ENCODE measurements at places on chromosomes 16 and 17.

DNA sequence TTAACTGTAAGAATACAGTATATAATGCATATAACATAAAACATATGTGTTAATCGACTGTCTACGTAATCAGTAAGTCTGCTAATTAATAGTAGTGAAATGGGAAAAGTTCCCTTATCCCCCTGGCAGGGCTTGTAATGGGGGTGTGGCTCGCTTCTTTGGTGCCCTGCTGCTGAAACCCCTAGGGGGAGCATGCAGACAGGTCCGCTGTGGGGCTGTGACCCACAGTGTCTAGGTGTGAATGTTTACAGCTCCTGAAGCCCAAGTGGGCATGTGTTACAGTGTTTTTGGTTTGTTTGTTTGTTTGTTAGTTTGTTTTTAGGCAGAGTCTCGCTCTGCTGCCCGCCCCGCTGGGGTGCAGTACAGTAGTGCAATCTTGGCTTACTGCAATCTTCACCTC, 495.7 kb downstream of the SHISA9 start:
- no peak for DNase-seq

DNA sequence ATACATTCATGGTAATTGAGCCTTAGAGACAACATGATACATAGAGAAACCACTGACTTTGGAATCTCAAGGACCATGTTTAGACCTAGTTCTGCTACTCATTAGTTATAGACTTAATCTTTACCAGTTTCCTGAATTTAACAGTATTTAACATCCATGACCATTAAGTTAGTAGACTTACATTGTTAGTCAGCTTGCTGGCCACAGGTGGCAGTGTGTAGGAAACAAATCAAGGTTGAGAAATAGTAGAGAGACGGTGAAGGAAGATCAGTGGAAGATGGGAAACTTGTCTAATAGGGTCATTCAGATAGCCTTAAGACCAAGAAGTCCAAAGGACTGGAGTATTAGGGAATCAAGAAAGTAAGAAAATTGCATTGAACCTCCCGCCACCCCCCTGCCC, 31.0 kb downstream of the OMG start:
- DNase-seq, result peak; percentile 34

DNA sequence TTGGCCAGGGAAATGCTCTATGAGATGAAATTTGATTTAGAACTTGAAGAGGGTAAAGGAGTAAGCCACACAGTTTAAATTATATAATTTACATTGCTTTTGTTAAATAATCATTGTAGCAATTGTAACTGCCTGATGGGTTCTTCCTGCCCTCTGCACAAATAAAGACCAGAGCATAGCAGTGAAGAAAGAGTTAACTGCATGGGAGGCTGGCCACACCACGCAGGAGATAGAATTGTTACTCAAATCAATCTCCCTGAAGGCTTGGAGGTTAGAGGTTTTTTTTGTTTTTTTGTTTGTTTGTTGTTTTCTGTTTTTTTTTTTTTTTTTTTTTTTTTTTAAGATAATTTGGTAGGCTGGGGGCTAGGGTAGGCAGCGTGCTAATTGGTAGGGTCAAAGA, 467.0 kb upstream of the GOT2 start:
- no peak for DNase-seq

GRCh38 chr17:16987830-16988601, 16.1 kb upstream of the TNFRSF13B start:
- peak; percentile 60 for DNase-seq

DNA sequence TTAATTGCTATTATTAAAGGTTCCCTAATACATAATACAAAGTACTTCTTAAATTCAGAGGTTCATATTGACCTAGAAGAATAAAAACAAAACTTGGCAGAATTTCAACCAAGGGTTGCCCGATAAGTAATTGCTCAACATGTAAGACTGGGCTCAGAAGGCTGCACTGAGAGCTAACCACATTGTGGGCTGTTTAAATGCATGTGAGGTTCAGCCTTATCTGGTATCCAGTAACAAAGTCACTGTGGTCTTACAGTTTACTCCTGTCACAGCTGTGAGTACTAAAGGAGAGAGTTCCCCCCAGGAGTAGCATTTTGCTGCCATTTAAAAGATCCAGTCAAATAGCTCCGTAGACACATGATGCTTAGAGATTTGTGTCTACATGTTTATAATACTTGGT, 1.6 kb upstream of the DHRS11 start:
- DNase-seq, result no peak

- peak; percentile 33 for DNase-seq
These were observed at the start of gene EME2 for GRCh38 chr16:1772362-1772907. EME2 (plus strand) TSS chr16:1772810; CDS start chr16:1773228, 418 bp downstream.

GRCh38 chr16:87725596-87726235, 40.1 kb downstream of the KLHDC4 start:
- no peak for DNase-seq

DNA sequence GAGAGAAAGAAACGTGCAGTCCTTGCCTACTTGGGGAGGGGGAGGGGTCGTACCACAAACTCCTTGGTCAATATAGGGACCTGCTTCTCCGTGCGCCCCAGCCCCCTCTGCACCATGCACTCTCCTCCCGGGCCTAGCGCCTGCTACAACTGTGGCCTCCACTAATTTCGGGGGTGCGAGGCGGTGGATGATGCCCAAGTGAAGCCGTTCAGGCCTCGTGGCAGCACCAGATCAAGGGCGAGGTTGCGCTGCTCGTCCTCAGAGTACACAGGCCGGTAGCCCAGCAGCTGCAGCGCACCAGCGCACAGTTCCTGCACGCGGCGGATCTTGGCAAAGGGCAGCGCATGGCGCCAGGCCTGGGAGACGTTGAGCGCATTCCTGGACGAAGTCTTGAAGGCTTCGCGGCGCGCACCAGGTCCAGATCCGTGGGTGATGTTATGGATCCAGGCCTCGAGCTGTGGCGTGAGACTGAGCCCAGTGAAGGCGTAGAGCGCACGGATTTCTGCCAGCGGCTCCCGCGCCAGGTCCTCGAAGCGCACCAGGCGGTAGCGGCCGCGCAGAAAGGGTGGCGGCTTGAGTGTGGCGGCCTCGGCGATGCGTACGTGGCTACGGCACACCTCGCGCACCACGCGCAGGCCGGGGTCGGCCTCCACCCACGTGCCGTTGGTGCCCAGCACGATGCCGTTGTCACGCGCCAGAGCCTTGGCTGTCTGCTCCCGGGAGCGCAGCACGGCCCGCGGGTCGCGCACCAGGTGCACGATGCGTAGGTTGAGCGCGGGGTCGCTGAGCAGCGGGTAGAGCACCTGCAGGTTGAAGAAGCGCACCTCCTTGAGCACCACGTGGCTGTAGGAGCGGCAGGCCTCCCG, 14.2 kb upstream of the TMEM170A start:
- DNase-seq, result no peak

DNA sequence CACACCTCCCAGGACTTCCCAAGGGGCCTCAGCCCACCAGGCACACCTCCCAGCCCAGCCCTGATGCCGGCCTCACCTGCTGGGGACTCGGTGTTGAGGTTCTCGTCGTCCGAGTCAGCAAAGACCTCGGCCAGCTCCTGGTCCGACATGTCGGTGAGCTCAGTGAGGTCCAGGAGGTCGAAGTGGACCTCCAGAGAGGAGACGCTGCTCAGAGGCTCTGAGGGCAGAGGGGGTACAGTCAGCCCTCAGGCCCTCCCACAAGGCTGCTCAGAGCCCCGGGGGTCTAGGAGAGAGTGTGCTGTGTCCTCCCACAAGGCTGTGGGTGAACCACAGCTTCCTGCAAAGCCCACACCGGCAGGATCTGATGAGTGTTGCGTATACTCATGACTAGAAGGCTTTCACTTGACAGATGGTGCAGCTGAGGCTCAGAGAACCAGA, 10.5 kb downstream of the DBNDD1 start:
- peak; percentile 61 for DNase-seq

DNA sequence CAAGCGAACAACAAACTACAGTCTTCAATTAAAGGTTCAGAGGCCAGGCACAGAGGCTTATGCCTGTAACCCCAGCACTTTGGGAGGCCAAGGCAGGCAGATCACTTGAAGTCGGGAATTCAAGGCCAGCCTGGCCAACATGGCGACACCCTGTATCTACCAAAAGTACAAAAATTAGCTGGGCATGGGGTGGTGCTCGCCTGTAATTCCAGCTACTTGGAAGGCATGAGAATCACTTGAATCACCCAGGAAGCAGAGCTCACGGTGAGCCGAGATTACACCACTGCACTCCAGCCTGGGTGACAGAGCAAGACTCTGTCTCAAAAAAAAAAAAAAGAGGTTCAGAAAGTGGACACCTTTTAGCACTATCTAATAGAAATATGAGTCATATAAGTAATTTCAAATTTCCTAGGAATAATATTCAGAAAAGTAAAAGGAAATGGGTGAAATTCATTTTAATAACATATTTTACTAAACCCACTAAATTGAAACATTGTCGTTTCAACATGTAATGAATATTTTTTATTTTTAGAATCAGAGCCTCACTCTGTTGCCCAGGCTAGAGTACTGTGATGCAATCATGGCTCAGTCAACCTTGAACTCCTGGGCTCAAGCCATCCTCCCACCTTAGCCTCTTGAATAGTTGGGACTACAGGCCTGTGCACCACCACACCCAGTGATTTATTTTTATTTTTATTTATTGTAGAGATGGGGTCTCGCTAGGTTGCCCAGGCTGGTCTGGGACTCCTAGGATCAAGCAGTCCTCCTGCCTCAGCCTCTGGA, 15.2 kb upstream of the MARCHF10 start:
- no peak for DNase-seq

DNA sequence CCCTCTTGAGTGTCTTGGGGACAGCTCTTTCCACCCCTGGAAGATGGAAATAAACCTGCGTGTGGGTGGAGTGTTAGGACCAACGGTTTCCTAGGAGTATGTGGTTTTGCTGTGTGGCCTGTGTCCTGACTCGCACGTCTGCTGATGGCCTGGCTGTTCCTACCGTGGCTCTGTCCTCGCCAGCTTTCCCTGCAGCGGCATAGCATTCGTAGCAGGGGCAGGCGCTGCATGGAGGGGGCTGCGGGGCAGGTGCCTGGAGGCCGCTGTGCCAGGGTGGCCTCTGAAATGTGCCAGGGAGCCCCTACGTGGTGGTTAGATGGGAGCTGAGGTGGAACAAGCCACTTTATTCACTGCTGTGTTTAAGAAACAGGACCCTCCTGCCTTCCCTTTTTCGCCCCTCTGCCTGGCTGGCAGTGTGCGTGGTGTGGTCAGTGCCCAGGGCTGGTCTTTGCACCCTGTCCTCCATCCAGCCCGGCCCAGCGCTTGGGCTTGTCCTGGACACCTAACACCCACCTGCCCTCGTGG, 10.6 kb downstream of the SLC16A3 start:
- DNase-seq, result no peak

GRCh38 chr16:49947907-49948678, 76.9 kb upstream of the CNEP1R1 start:
- DNase-seq, result no peak

GRCh38 chr16:20743591-20743990, 2.0 kb upstream of the THUMPD1 start:
- no peak for DNase-seq

- DNase-seq, result no peak
These were observed 165.0 kb upstream of the ELAC2 start for GRCh38 chr17:13182854-13183253.

- no peak for DNase-seq
These were observed 55.4 kb downstream of the IRX6 start for GRCh38 chr16:55379371-55379770.

DNA sequence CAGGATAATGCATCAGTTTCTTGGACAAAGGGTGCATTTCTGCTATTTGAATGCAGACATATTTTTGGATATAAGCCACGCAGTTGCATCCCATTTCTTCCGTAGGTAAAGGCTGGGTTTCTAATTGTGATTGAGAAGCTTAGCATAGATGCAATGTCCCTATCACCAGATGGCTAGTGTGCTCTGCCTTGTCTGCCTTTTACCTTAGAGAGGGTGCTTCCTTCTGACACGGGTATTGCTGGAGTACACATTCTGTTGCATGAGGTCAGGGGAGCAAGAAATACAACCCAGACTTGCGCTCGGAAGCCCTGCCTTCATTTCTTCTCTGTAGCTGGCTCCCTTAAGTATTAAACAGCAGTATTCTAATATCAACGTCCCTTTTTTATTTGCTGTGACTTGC, 337.4 kb downstream of the WWOX start:
- no peak for DNase-seq

- no peak for DNase-seq
These were observed 44.7 kb downstream of the HS3ST3A1 start for GRCh38 chr17:13557077-13557476.

DNA sequence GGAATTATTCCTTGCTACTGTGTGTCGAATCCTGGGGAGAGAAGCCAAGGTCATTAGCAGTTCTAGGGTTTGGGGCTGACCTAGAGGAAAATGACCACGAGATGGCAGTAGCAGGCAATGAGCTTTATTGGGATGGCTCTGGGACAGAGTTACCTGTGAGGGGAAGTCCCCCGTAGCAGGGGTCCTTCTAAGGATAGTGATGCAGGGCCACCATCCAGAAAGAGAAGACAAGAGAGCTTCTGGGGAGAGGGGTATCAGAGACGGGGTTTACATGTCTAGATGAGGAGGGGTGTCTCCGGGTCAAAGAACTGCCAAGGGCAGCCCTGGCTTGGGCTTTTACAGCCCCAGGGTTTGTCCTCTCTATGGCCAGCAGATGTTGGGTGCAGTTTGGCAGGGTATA, 6.4 kb upstream of the GGT6 start:
- DNase-seq, result peak; percentile 43

- no peak for DNase-seq
These were observed 37.4 kb downstream of the TK2 start for GRCh38 chr16:66512272-66513110.

- no peak for DNase-seq
These were observed 27.4 kb upstream of the NAGLU start for GRCh38 chr17:42508426-42509165.

- DNase-seq, result no peak
These were observed 270.9 kb upstream of the FOXF1 start for GRCh38 chr16:86239381-86239780.

DNA sequence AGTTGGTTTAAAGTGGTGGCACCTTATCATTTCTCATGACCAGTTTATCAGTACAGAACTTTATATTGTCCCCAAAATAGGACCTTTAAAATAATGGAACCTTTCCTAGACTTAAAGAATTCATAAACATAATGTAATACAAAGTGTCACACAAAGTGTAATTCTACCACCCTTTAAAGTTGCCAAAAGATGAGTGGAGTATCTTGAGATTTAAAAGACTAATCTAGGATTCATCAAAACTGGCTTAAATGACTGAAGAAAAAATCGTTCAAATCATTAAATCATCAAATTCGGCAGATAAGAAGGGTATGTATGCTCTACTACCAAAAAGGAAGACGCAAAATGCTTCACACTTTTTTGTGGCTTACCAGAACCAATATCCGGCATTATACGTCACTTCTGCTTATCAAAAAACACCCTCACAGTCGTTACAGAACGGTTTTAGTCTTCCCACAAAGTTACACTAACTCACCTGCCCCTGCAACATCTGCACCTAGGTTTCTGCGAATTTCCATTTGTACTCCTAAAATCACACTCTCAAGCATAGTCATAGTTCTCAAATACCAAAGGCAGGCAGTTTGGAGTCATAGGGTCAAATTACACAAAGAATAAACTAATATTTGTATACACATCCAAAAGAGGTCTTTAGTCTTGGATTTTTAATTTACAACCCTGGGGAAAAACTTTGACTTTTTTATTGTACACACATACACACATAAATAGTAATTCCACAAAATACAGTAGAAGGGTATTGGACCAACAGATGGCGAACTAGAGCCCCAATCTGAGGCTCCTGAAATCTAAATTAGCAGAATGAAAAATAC, 1.4 kb upstream of the KANSL1 start:
- DNase-seq, result peak; percentile 91

GRCh38 chr17:81365148-81365600, 30.1 kb upstream of the BAHCC1 start:
- no peak for DNase-seq

GRCh38 chr16:85465328-85466303, 147.5 kb upstream of the GSE1 start:
- no peak for DNase-seq
